ENCODE measurements at places on chromosomes 2 and 18.

DNA sequence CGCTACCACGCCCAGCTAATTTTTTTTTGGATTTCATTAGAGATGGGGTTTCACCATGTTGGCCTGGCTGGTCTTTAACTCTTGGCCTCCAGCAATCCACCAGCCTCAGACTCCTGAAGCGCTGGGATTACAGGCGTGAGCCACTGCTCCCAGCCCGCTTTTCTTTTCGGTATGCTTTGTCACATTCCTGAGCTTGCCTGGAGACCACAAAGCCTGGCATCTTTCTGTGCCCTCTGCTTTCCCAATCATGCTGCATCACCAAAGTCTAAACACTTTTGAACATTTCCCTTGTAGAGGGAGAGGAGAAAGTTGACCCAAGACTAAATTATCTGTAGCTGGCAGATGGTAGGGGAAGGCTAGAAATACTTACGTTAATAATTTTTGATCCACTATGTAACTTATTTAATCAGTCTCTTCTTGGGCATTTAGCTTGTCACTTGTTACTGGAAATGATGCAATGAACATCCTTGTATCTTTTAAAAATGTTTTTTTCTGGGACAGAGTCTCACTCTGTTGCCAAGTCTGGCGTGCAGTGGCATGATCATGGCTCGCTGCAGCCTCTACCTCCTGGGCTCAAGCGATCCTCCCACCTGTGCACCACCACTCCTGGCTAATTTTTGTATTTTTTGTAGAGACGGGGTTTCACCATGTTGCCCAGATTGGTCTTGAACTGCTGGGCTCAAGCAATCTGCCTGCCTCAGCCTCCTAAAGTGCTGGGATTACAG is 2.7 kb upstream of the NPC1 start:
- no peak for DNase-seq

DNA sequence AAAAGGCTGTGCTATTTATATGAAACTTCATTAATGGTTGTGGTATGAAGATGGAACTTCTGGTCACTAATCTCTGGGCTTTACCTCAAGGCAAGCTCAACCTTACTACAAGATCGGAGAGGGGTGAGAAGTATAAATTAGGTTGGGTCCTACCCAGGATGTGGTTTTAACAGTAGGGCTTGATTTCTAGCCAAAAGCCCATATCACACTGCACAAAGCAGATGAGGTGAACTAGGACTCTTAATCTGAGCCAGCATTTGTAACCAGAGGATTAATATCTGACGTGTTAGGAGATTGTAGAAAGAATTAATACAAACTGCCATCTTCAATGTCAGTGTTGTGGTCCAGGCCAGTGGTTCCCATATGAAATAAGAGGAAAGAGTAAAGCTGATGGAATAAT is 86.4 kb upstream of the RGPD4 start:
- DNase-seq: no peak

GRCh38 chr2:10196110-10196892 is 73.8 kb downstream of the RRM2 start:
- DNase-seq: no peak

DNA sequence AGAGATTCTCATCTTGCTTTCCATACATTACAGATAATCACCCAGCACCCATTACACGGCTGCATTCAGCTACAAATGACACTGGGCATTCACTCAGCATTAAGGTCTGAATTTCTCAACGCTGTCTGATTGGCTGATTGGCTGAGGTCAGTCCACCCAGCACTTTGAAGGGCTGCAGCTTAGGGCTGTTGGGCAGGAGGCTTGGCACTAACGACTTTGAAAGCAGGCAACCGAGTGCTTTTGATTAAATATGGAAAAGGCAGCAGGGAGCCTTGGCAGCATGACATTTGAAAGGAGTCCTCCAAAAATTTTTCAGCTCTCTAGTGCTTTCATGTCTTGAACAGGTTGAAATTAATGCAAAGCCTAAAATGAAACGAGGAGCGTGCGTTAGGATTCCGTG is 253.0 kb downstream of the DCDC2C start:
- no peak for DNase-seq

GRCh38 chr2:29293830-29294438 is 178.7 kb downstream of the CLIP4 start:
- no peak for DNase-seq

DNA sequence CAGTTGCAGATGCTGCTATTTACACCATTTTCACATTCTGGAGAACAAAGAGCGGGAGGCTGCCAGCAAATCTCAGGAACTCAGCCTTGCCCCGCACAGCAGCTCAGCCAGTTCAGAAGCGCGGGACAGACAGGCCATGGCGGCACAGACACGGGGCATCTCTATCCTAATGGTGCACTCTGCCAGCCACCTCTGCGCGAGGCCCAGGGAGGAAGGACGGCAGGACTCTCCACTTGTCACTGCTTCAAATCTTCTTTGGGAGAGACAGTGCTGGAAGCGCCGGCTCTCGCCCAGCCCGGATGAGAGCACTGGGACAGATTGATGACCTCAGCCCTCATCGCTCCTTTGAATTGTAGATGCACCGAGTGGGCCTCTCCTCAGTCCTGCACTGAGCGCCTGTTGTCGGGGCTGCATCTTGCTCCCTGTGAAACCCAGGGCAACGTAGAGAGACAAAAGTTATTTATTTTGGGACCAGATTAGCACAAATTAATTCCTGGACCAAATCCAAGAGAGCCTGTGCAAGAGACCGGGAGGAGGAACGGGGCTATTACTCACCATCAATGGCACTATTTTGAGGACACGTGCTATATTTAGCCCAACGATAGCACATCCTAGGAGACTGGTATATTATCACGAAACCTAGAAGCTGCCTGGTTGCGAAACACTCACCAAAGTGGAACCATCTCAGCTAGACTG is 211.4 kb upstream of the SMIM21 start:
- DNase-seq: no peak

- DNase-seq: no peak
Measured at GRCh38 chr18:38539856-38540255, 974.3 kb upstream of the CELF4 start.

DNA sequence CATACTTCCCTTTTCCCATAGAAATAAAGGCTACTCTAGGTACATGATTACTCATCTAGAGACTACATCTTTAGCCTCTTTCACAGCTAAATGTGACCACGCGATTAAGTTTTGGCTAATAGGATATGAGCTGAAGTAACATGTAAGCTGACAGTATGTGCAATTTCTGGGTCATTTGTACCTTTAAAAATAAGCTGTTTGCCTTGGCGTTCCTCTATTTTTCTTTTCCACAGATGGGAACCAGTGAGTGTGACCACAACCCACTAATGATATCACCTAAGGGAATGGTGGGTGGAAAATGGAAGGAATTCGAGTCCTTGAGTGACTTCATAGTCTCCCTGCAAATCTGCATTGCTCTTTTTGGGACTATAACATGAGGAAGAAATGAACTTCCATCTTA is 11.7 kb upstream of the NABP1 start:
- DNase-seq: no peak

DNA sequence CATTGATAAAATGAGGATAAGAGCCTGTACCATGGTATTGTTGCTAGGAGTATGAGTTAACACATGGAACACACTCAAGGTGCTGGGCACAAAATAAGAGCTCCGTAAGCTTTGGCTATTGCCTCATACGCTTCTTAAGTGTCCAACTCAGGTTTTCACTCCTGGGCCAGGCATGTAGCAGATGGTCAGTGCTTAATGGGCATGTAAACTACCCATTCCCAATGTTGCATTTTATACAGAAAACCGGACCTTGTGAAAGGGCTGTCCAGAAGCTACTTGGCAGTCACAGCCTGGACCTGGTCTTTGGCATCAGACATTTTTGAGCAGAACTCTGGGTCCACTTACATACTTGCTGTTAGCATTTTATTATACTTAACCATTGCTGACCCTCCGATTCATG is 26.9 kb downstream of the MGAT5 start:
- no peak for DNase-seq

- no peak for DNase-seq
Measured at GRCh38 chr2:16135196-16135912, 195.0 kb downstream of the MYCN start.

DNA sequence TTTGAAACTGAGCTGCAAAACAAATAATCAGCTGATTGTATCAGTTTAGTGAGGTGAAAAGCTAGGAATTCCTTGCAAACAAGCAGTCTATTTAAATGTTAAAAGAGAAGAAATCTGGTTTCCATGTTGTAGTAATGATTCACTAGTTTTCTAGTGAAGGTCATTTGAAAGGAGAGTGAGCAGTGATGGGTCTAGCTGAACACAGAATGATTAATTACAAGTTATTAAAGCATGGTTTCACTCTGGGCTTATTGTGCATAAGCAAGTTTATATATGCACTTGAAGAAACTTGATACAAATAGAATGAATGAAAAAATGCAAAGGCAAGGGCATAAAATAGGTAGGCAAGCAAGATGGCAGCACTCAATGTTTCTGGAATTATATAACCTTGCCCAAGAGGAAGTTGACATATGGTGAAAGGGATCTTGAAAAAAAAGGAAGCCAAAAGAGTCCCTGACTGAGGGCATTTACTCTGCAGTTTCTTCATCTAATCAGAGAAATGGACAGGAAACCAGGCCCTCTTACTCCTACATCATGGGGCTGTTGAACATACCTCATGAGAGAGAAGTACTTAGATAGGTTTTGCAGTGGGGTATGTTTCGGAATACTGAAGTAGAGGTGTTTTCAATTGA is 53.2 kb downstream of the PLCL1 start:
- no peak for DNase-seq

DNA sequence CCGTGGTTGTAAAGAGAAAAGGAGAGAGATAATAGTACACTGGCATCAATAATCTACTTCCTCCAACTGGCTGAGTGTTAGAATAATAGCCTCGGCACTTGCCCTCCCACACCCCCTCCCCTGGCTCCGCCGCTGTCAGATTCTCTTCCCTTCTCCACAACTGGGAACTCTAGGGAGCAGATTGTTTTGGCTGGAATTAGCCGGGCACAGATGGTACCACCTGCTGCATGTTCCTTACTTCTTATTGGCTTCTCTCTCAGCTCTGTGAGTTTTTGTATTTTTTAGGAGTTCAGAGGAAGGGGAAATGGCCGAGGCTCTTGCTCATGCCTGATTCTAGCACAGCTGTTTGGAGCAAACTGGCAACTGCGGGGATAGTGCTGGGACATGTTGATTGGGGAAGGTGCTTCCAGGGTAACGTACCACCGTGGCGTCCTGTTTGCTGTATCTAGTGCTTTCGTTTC is 140.0 kb downstream of the ZEB2 start:
- no peak for DNase-seq

DNA sequence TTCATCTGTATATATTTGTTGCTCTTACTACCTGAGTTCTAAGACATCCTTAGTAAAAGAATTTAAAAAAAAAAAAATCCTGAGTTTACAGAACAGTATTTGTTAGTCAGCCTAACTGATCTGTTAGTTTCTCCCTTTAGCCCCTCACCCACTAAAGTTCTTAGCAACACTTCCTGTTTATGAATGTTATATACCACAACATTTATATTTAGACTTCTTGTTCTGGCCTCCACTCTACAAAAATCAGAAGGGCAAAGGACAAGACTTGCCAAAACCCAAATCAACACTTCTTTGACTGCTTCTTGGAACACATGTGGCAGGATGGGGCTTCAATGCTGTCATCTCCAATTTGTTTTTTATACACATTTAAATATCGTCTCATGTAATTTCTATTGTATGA is 71.1 kb downstream of the MGAT5 start:
- DNase-seq: no peak
